ENCODE measurements at places on chromosomes 2 and 18. TPM values are rescaled to one million over a fixed set of nuclear protein-coding genes. Genes with fewer than 3 reads are reported as not detected.
A peak's percentile ranks its signal among the peaks of the same experiment; 100 is the strongest.

C2orf66 gene
- 0.35 TPM for polyA plus RNA-seq

DNA sequence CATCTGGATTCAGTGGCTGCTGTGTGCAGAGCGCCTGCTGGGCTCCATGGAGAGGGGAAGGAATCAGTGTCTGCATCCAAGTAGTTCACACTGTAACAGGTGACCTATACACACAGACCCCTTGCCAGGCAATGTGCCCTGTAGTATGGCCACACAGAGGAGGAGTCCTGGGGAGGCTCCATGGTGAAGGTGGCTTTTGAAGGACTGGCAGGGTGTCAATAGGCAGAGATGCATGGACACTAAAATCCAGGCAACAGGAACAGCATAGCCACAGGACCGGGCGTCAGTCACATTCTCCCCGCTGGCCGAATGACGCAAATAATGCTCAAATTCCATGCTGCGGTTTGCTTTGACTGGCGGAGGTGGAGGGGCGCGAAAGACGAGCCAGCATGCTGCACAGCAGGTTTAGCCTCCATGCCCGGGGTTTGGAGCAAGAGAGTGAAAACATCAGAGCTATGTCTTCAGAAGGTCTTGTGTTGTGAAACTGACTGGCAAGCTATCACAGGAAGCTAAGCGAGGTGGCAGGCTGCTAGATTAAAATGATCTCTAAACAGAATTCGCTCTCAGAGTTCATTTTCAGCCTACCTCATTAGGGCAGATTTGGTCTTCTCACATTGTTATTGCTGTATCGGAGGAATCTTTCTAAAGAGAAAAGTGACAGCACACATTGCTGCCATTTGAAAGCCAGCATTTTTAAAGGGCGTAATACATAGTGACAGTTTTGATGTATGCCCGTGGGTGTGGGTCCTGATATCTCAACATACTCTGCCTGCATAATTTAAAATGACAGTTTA is 1.2 kb upstream of the CHMP1B start:
- peak; percentile 32 for DNase-seq

GRCh38 chr2:236813766-236814165 is 244.1 kb downstream of the ACKR3 start:
- no peak for DNase-seq

- no peak for DNase-seq
Measured at GRCh38 chr2:65482971-65483370, 50.6 kb upstream of the SPRED2 start.

DNA sequence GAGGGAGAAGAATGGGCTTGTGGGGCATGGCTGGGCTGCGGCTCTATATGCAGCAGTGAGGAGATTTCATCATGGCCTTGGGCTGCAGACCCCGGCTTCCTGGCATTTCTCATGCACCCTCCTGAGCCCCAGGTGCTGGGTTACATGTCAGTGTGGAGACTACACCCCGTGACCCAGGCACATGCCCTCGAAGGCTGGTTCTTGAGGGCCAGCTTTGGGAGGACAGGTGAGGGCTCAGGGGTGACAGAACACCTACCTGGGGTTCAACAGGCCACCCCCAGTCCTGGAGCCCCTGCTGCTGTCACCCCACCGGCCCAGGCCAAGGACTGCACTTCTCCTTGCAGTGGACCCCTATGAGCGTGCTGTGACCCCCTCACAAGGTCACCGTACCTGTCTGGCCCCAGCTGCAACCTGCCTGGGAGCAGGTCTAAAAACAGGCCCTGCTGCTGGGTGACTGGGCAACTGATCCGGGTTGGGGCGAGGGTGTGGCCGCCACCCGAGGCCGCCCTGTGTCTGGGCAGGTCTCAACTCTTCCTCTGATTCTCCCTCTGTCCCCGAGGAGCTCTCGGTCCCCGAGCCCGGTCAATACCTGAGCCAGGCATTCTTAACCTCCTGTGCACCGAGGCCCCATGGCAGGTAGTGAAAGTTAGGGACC is 94.8 kb upstream of the OTOS start:
- DNase-seq = no peak

DNA sequence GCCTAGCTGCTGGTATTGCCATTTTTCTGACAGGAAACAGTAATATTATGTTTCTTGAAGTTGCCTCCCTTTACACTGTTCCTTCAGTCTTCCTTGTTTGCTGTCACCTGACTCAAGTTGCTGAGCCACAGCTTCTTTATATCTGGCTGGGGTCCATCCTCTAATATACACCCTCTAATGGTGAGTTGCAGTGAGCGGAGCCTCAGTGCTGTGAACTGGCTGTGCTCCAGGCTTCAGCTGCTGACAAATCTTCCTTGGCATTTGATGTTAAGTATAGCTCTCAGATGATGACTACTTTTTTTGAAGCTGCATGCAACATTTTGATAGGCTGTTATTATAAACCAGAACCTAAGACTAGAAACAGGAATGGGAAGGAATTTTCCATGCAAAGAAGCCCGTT is 366.7 kb downstream of the NUP35 start:
- no peak for DNase-seq

- no peak for DNase-seq
Measured at GRCh38 chr2:65710779-65711295, 278.4 kb upstream of the SPRED2 start.

ABCG5 gene
- polyA plus RNA-seq = 0.46 TPM

DNA sequence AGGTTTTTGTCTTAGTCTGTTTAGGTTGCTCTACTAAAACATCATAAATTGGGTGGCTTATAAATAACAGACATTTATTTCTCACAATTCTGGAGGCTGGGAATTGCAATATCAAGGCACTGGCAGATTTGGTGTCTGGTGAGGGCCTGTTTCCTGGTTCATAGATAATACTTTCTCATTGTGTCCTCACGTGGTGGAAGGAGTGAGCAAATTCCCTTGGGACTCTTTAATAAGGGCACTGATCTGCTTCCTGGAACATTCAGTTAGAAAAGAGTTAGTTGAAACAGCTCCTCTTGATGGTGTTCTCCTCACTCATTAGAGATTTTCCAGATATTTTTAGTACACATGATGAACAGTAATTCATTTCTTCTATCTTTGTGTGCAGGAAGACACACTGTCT is 22.3 kb downstream of the COL4A3 start:
- DNase-seq = no peak

DNA sequence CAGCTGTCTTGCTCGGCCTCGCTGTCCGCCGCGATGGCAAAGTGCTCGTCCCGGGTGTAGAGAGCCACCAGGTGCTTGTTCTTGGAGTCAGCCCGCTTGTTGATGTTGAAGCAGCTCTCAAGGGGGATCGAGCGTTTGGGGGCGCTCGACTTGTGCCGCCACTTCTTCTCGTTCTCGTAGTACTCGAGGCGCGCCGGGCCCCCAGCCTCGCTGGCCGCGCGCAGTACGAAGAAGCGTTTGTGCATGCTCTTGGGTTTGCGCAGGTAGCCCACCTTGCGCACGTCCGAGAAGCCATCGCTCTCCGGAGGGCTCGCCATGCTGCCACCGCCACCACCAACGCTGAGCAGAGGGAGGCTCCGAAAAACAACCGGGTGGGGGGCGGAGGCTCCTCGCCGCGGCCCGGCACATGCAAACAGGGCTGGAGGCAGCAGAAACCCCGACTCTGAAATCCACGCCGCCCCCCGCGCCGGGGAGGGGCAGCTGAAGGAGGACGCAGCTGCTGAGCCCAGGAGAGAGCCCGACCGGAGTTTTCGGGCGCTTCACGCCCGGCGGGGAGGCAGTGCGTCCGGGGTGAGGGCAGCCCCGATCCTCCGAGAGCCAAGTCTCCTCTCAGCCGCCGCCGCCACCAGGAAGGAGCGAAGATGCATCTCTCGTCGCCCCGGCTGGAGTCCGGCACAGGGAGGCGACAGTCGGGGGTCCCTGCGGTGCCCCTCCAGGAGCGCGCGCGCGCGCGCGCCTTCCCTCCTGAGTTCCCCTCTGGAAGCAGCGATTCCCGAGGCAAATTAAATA is 1.0 kb downstream of the IRS1 start:
- no peak for DNase-seq

DSG3 gene
- not detected for polyA plus RNA-seq

GRCh38 chr2:9757501-9758264 is 85.6 kb upstream of the TAF1B start:
- DNase-seq = no peak

EVX2 gene
- polyA plus RNA-seq = 0.04 TPM

RASGRP3 gene
- 26.8 TPM for polyA plus RNA-seq

DNA sequence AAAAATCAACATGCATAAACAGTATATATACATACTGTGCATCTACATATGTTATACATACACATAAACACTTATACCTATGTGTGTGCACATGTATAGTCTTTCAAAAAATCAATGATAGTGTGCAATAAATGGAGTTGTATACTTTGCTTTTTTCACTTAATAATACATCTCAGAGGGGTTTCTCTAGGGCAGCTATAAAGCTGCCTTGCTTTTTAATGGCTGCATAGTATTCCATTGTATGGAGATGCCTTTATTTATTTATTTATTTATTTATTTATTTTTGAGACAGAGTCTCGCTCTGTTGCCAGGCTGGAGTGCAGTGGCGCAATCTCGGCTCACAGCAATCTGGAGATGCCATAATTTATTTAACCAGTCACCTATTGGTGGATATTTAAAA is 7.4 kb upstream of the RNF125 start:
- DNase-seq = no peak

DNA sequence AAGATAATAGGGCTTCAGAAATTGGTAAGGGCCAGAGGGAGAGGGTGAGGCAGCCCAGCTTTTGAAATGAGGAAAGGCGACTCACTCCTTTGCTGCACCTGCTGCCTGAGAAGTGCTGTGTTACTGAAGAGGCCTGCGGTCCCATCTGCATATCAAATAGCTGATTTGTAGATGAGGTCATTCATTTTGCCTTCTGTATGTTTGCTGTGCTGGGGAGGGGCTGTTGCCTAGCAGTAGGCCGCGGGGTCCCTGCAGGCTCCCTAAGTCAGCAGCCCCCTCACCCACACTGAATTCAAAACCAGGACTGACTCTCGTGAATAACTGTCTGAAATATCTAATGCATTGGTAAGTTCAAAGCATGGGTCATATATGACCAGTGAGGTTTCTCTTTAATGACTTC is 377.2 kb downstream of the SOX11 start:
- DNase-seq = no peak

DNA sequence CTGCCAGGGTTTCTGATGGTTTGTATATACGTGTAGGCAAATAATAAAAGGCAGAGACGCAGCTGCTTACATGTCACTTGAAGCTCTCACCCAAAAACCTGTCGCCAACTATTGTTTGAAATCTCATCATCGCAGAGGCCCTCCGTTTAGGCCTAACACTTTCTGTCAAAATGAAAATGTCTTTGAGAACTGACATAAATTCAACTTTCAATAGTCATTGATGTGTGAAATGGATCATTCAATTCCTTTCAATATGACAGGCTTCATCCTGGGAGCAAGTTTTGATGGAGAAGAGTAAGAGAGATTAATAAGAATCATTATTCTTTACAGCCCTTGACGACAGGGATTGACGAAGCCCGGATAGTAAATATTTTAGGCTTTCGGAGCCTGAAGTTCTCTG is 2.7 kb downstream of the ACTG2 start:
- DNase-seq = no peak

HDLBP gene
- polyA plus RNA-seq = 311 TPM

DNA sequence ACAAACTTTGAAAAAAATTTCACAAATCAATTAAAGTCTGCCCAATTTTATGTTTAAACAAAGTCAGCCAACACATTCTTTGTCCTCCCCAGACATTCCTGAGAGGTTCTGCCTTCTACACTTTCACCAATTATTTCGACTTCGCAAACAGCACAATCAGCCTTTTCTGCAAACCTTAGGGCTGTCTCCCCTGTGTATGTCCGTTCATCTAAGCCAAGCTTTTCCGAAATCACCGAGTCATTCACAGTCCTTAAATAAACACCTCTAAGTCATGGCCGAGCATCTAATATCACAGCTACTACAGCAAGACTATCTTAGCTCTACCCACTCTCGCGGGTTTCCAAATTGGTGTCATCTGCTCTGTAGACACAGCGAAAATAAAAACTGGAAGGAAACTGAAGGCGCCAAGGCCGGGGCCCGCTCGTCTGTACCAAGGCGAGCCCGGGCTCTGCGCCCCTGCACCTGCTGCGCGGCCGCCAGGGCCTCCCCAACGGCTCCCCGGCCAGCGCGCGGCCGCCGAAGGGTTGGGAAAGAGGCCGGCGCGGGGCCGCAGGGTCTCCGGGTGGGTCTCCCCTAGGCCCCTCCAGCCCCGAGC is 730 bp downstream of the ODC1 start:
- no peak for DNase-seq

CLHC1 gene
- 23.2 TPM for polyA plus RNA-seq

FZD7 gene
- 68.5 TPM for polyA plus RNA-seq

DNA sequence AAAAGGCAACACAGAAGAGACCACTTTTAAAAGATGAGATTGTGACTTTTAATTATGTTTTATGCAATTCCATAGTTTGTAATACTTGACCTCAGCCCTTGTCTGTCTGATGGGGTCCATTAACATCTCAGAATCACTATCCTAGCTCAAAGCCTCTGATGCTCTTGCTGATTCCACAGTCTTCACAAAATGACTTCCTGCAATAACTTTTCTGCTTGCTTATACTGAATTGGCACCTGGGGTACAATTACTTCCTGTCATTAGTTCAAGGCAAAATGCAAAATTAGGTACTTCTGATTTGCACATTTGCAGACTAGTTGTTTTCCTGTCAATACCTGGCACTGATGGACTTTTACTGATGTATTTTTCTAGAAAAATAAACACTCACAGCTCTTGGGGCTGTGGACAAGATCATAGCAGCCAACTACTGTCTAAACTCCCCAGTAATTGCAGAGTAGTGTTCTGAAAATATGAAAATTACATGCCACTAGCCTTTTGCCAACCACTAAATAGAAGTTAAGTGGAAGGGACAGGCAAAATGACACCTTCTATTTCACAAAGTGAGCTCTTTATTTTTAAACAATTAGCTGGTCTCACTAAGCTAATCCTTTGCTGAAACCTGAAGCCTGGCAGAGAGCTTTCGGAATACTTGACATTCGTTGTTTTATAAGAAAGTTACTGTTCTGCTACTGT is 129.1 kb downstream of the PIEZO2 start:
- no peak for DNase-seq

DNA sequence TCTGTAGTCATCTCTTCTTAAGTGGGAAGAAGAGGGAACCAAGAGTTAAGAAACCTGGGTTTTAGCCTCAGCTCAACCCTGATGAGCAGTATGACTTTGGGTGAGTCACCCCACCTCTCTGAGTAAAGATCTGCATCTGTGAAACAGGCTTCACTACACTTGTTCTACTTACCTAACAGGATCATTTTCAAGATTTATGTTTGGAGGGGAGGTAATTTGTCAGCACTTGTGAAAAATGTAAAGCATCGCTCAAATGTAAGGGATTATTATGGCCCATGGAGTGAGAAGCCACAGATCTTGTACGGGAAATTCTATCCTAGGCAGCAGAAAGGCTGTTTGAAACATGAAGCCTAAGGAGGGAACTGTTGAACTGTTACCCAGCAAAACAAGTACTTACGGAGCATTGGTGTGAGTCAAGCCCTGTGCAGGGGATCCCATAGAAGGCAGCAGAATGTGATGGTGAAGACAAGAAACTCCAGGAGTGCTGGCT is 160.6 kb downstream of the PRKCE start:
- no peak for DNase-seq

GRCh38 chr18:79517341-79517740 is 121.6 kb downstream of the NFATC1 start:
- DNase-seq = no peak

ITPRIPL1 gene
- polyA plus RNA-seq = 4.4 TPM

GRCh38 chr2:18949871-18950270 is 360.5 kb upstream of the NT5C1B start:
- no peak for DNase-seq
